ENCODE measurements at places on chromosomes 2 and 18.

DNA sequence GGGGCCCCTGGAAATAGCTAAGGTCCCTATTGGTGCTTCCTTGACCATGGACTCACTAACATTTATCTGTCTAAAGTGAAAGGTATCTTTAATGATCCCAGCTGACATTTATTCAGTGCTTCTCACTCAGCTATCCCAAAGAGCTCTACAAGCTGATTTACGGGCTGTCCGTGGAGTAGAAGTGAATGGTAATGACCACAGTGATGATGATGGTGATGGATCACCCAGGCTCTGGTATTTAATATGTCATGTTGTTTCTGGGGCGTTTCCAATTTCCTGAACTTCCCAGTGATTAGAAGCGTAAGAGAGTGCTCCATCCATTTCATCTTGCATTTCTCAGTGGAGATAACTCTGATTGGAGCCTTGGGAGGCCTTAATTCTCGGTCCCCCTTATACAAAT lies 304.3 kb downstream of the HRH4 start:
- no peak for DNase-seq

DNA sequence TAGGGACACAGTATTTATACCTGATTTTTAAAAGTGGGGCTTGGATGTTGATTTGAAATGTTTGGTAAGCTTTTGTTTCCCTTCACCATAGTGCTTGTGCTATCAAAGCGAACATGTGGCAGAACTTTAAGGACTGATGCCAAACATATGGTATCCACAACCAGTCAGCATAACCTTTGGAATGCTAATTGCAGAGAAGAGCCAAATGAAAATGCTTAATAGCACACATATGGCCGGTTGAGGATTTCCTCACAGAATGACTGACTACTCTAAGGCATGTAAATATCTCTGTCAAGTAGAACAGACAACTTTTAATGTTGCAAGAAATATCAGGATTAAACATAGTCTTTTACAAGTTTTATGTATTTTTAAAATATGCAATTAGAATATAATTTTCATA lies 120.9 kb upstream of the COL3A1 start:
- no peak for DNase-seq

DNA sequence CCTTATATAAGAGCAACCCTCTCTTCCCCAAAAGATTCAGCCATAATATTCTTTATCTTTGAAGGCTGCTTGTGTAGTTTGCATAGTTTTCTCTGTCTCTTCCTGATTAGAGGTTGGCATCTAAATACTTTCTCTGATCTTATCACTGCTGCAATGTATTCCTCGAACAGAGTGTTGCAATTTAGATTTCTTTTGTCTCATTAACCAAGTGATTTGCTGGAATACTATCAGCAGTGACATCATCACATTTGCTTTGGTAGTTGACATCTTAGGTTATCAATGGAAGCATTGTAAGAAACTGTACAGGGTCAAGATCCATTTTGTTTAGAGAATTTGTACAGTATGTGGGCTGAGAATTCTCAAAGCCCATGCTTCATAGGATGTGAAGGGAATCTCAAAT lies 72.0 kb upstream of the NEUROD1 start:
- no peak for DNase-seq

- DNase-seq: no peak
Measured at GRCh38 chr2:10252661-10253060, 50.0 kb upstream of the HPCAL1 start.

DNA sequence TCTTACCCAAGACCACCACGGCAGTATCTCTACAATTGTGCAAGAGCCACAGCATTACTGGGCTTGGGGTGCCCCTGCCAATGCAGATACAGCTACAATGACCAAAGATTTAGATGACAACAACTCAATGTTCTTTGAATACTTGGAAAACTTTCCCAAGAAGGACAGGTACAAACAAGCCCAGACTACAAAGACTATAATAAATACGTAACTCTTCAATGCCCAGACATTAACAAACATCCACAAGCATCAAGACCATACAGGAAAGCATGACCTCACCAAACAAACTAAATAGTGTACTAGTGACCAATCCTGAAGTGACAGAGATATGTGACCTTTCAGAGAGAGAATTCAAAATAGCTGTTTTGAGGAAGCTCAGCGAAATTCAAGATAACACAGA lies 62.8 kb downstream of the ICA1L start:
- no peak for DNase-seq

GRCh38 chr2:208565690-208566416 lies 159.3 kb downstream of the PTH2R start:
- DNase-seq: no peak

DNA sequence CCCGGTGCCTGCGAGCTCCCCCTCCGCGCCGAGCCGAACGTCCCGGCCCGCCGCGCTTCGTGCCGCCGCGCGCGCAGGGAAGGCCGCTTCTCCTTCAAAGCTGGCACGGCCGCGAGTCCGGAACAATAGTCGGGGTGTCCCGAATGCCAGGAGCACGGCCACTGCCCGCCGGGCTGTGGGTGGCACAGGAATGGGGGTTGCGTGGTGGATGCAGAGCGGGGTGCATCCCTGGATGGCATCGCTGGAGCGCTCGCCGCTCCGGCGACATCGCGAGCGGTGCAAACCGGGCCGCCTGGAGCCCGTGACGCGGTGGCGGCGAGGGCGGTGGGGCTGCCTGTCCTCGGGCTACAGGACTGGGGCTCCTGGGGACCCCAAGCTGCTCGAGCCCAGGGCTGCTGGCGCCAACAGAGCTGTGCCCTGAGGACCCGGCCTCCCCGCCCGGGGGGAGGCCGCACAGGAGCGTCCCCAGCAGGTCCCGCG lies 1.1 kb upstream of the SATB2 start:
- peak; percentile 86 for DNase-seq

DNA sequence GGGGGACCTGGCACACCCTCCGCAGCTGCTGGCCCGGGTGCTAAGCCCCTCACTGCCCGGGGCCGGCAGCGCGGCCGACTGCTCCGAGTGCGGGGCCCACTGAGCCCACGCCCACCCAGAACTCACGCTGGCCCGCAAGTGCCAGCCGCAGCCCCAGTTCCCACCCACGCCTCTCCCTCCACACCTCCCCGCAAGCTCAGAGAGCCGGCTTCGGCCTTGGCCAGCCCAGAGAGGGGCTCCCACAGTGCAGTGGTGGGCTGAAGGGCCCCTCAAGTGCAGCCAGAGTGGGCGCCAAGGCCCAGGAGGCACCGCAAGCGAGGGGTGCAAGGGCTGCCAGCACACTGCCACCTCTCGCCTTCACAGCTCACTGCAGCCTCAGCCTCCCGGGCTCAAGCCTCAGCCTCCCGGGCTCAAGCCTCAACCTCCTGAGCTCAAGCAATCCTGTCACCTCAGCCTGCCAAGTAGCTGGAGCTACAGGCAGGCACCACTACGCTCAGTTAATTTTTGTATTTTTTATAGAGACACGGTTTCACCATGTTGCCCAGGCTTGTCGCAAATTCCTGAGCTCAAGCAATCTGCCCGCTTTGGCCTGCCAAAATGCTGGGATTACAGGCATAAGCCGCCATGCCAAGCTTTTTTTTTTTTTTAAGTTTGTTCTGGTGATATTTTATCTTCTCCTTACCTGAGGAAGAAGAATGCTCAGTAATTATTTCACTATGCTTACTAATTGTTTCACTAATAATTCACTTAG lies 71.7 kb upstream of the CDCA7 start:
- no peak for DNase-seq

Measured in spleen (tissue), 13 donors.